NCI-H526 (cell line): ENCODE measurements at places on chromosomes 3 and 15.

DNA sequence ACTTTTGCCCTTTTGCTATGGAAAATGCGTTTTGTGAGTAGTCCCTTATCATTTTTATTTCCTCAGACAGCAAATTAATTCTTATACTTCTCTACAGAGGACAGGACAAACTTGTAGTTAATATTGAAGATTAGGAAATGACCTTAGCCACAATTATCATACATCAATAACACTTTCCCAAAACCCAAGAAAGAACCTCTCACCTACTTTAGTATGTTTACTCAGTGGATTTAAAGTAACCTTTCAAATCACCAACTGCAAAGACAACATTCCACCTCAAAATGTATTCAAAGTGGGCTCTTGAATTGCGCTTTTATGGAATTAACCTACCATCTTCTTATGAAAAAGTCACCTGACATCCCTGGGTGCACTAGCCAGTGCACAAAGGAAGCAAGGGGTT, 107.3 kb downstream of the PLCH1 start:
- DNase-seq = no peak

- DNase-seq = no peak
Observed at GRCh38 chr15:72800833-72801481, 17.4 kb upstream of the ADPGK start.

GRCh38 chr15:79130535-79131130, 40.1 kb upstream of the RASGRF1 start:
- DNase-seq = peak; percentile 5

GRCh38 chr15:85329561-85330422, 50.6 kb upstream of the AKAP13 start:
- DNase-seq = no peak

DNA sequence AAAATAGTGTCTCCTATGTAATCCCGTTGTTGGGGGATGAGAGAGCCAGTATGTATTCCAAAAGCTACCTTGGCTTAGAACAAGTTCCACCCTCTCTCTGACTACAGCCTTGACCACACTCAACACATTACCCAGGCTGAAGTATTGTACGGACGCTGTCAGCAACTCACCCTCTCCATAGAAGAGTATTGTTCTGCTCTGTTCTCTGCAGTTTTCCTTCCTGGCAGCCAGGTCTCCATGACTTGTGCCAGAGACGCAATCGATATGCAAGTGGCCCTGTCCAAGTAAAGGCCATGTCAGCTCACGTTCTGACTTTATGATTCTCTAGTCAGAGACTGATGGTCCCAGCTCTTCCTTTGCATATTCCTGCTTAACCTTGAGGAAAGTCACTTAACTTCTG, 164.1 kb upstream of the SLCO3A1 start:
- no peak for DNase-seq

GRCh38 chr15:64888336-64888735, 23.4 kb upstream of the ANKDD1A start:
- DNase-seq = no peak

DNA sequence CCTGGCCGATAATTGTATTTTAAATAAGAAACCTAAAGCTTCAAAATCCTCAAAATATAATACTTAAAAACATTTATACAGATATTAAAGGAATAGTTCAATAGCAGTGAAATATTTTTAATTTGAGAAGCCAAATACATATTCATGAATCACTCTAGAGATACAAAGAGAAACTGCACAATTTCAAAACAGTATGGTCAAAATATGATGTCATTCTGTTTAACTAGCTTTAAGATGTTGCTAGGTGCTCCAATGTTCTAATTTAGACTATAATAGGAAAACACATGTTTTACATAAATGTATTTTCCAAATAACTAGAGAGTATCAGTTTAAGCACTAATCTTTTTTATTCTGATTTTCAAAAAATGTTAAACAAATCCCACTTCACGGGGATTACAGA, 10.3 kb upstream of the NRROS start:
- DNase-seq = no peak

- DNase-seq = peak; percentile 50
Observed at GRCh38 chr15:41827290-41827879, 507 bp upstream of the JMJD7 start.

DNA sequence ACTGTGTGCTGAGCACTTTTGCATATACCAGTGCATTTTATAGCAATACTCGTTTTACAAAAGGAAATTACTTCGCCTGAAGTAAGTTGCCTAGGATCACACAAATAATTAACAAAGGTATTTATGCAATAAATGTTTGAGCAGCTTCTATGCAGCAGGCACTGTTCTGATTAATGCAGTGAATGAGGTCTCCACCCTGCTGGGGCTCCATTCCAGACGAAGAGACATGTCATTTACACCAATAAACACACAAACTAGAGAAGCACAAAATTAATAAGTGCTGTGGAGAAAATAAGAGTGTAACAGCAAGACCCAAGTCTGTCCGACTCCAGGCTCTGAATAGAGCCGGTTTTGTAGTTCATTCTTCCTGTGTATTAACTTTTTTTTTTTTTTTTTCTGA, 17.5 kb downstream of the NOX5 start:
- DNase-seq = no peak

DNA sequence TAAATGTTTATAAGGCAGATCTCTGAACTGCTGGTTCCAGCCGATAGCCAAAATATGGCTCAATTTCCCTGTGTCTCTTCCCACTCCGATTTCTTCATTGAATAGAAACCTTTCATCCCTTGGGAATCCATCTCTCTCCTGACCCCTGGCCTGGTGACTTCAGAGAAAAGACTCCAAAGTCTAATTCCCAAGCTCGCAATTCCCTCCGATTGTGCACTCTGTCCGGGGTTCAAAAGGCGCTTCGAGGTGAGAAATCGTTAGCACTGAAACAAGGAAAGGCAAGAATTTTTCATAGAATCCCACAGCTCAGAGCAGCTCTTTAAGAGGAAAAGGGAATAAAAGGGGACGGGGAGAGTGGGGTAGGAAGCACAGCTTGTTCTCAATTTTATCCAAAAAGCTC, 18.4 kb upstream of the RAD18 start:
- DNase-seq = no peak

DNA sequence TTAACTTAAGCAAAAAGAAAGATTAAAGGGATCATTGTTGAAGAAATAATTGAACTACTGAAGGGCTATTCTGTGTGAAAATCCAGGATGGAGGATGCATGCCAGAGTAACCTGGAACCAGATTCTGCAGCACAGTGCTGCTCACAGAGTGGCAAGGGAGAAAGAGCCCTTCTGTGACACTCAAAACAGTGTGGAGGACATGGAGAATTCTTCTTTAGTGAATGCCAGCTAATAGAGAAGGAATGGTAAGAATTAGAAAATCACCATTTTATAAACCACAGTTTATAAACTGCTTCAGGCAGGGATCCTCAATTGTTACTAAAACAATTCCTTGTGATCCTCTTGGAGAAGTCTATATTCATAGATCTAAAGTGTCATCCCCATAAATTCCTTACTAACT, 70.4 kb upstream of the ARHGEF26 start:
- DNase-seq = no peak

DNA sequence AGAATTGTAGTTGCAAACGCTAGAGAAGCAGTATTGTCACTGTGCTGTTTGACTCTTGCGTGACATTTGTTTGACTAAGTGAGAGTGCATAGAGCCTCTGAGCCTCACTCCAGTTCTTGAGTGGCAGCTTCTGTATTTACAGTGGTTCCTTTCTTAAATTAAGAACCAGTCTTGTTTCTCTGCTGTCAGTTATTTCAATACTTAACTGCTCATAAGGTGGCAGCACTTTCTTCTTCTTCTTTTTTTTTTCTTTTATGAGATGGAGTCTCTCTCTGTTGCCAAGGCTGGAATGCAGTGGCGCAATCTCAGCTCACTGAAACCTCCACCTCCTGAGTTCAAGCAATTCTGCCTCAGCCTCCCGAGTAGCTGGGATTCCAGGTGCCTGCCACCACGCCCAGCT, 372.1 kb downstream of the LPP start:
- no peak for DNase-seq

DNA sequence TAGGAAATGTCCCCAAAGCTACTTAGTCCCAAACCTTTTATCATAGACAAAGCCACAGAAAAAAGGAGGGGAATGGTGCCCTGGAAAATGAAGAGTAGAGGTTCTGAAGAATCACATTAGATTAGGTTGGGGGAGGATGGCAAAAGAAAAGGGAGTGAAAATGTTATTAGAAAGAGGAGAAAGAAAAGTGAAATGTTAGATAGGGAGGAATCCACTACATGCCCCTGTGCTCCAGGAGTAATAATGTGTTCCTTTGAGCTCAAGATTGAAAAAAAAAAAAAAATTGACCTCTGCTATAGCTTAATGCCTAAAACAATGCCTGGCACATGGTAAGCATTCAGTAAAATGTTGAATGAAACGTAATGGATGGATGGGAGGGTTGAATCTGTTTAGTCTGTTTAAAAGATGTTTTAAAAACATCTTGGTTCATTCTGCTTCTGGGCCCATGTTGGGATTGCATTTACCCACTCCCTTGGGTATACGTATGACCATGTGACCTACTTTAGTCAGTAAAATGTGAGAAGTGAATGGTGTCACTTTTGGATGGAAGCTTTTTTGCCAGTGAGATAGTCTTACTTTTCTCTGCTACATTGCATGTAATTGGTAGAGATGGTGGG, 19.0 kb downstream of the MAPK6 start:
- DNase-seq = no peak

GRCh38 chr3:155604126-155604525, 140.7 kb downstream of the PLCH1 start:
- DNase-seq = no peak

DNA sequence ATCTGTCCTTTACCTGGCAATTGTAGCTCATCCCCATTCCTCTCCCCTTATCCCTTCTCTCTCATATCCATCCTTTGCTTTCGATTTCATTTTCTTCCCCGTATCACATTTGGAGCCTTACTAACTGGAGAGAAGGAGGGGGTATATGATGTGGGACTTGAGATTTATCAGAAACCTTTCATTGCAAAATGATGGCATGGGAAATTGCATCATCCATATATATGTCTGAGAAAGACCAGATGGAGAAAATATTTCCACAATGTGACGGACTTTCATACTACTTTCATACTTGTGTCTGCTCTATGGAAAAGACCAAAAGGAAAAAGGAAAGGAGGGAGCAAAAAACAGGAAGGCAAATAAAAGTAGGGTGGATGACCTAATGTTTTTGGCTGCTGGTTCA, 675.2 kb downstream of the AGBL1 start:
- no peak for DNase-seq

DNA sequence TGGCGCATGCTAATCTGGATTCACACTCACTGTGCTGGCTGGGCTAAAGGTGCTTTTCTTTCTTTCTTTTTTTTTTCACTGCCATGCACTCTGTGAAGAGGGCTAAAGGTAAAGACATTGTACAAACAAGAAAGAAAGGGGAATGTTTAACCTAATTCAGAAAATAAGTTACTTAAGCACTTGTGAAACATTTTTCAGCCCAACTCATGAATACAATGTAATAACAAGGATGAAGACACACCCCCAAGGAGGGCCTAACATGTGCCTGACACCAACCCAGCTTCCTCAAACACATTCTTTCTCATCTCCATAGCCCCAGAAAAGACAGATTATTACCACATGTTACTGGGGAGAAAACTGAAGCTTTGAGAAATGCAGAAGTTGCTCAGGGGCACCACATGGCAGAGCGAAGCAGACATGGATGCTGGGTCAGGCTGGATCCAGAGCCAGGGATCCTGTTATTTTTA, 5.7 kb downstream of the STIMATE start:
- no peak for DNase-seq

DNA sequence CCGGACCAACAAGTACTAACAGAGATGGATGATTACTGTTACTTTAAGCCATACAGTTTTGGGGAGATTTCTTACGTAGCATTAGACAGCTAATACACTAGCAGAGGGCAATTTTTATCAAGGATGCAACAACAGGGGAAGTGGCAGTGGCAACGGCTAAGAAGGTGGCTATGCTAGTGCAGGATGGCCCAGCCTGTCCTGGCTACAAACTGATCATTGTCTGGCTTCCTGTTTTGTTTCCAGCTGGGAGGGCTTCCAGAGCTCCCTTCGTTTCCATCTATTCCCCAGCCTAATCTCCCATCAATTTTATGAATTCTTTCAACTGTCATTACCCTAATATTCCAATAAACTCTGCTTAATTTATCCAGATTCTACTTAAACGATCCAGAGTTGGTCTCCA, 16.0 kb upstream of the PLA2G4F start:
- no peak for DNase-seq

DNA sequence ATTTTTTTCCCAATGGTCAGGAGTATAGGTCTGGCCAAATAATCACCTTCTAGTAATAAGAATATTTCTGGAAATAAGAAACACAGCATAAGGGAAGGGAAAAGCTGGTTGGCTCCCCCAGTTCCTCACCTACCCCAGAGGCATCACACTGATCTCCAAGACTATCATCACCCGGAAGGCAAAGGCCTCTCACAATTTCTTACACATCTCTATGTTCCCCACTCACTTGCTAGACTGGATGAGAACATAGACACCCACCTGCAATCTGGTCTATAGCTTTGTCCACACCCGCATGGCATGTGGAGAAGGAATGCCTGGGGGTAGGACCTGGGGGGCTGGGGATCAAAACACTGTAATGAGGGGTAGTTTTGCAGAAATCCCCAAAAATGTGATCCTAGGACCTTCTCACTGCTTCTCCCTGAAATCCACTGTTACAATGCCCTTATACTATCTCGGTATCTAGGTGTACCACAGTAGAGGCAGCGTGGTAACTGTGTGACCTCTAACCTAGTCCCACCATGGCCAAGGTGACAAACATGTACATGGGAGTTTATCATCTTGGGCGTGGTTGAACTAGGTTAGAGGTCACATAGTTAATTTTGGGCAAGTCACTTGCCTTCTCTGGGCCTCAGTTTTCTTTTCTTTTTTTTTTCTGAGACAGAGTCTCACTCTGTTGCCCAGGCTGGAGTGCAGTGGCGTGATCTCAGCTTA, 29.5 kb upstream of the NRROS start:
- DNase-seq = no peak

GRCh38 chr3:111739311-111739911, 119.7 kb upstream of the PHLDB2 start:
- no peak for DNase-seq

DNA sequence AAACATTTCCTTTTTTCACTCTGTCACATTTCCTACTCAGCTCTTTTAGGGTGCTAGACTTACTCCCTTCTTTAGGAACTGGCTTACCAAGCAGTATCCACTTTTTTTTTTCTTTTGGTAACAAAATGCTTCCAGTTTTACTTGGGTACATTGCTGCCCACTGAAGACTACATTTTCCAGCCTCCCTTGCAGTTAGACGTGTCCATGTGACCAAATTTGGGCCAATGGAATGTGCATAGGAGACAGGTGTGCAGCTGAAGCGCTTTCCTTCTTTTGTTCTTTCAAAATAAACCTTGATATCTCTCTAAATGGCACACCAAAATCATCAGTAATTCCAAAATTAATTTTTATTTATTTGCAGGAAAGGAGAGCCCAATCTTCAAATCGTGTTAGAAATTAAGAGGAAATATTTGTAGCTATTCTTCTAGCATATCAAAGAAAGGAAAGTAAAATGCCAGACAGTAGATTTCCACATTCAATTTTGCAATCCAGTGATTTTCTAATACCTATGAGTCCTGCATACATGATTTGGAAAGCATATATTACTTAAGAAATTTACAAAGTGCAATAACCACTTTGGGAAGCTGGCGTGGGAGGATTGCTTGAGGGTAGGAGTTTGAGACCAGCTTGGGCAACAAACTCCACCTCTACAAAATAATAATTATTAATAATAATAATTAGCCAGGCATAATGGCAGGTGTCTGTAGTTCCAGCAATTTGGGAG, 422.0 kb upstream of the FRG2C start:
- no peak for DNase-seq
